Amniotic stem cell (primary cell): ENCODE measurements at places on chromosomes 4 and X.

GRCh38 chr4:78005086-78005485, 52.0 kb upstream of the FRAS1 start:
- no peak for DNase-seq

DNA sequence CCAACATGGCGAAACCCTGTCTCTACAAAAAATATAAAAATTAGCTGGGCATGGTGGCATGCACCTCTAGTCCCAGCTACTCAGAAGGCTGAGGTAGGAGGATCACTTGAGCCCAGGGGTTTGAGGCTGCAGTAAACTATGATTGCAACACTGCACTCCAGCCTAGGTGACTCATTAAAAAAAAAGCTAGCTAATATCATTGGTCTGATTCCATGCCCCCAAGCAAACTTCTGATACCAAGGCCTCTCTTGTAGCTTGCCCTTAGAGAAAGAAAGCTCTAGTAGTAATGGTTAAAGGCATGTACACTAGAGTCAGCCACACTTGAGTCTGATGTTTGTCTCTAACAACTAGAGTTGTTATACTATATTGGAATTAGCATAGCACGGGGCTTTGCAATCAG, 32.6 kb upstream of the PHF8 start:
- no peak for DNase-seq

DNA sequence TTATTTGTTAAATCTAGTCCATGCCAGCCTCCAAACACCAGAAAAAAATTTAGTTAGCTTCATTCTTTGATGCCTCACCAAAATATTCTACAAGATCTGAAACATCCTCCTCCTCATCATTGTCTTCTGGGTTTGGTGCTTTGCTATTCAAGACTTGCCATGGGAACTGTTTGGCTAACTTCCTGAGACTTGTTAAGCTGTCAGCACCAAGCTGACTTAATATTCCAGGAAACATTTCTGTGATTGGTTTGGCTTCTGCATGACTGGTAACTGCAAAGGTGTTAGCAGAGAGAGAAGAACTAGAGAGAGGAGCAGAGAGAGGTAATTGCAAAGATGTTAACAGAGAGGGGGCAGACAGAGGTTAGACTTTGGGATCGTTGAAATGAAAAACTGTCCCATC, 101.3 kb downstream of the PALLD start:
- DNase-seq: no peak

- no peak for DNase-seq
These were observed 29.5 kb upstream of the IL3RA start for GRCh38 chrX:1306909-1307625.

DNA sequence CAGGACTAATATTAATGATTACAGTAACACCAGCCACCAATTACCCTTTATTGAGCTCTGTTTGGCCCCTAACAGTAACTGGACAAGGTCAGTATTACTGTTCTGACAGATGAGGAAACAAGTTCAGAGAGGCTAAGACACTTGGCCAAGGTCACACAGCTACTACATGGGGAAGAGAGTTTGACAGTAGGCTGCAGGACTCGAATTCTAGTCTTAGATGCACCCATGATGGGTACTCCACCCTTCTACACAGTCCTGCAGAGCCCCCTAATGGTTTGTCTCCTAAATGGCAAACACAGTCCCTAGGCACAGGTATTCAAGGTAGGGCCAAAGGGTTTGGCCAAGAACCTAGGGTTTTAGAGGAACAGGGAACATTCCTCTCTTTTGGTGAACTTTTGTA, 93.9 kb downstream of the NSUN7 start:
- no peak for DNase-seq

GRCh38 chr4:68617003-68617698, 41.0 kb upstream of the UGT2B17 start:
- no peak for DNase-seq

DNA sequence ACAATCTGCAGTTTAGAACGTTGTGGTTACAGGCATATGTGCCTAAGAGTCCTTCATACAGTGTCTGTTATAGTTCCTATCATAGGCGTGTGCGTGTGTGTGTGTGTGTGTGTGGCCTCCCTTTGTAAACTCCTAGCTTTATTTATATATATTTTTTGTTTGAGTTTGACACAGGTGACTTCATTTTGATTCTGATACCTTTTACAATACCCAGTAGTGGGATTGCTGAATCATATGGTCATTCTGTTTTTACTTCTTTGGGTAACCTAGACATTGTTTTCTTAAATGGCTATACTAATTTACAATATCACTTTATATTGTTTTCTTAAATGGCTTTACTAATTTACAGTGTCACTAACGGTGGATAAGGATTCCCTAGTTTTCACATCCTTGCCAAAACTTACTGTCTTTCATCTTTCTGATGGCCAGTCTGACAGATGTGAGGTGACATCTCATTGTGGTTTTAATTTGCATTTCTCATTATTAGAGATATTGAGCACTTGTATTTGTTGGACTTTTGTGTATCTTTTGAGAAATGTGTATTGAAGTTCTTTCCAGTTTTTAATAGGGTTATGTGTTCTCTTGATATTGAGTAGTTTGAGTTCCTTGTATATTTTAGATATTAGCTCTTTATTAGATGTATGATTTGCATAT, 211.1 kb upstream of the NUDT6 start:
- no peak for DNase-seq

DNA sequence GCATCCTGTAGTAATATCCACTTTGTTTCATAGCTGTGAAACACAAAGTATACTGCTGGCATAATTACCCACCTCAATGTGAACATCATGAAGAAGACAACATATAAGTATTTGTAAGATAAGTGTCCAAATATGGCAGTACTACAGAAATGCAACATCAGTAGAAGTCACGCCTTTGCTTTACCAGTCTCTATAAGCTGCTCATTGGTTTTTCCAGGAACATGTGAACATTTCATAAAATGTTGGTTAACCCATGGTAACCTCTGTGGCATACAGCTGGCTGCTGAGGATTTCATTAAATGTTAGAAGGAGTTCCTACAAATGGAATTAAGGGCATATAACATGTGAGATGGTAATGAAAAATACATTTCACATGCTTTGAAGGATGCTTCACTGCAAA, 77.6 kb downstream of the PPP3CA start:
- no peak for DNase-seq

GRCh38 chr4:180589575-180589974, 1653.6 kb upstream of the TENM3 start:
- DNase-seq: no peak

DNA sequence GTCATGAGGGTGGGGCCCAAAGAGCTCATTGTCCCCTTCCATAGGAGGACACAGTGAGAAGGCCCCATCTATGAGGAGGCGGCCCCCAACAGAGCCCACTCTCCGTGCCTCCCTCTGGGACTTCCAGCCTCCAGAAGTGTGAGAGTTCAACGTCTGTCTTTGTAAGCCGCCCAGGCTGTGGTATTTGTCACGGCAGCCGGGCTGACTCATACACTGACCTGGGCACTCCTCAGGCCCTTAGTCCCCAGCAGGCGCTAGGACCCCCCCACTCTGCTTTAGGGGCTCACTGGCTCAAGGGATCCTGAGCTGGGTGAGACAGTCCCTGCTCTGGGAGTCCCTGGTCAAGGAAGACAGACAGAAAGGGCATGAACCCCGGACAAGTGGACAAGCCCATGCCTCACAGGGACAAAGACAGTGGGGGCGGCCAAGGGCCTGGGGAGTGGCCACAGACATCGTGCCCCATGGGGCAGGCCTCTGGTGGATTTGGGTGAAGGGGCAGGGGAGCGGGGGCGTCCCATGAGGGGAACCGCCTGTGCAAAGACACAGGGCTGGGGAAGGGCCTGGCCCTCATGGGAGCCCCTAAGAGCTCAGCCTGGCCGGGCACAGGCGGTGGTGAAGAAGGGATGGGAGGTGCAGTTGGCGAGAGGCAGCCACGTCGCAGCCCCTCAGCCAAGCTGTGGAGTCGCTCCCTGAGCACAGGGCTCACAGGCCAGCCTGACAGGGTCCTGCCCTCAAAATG, 21.5 kb downstream of the ABLIM2 start:
- DNase-seq: no peak

DNA sequence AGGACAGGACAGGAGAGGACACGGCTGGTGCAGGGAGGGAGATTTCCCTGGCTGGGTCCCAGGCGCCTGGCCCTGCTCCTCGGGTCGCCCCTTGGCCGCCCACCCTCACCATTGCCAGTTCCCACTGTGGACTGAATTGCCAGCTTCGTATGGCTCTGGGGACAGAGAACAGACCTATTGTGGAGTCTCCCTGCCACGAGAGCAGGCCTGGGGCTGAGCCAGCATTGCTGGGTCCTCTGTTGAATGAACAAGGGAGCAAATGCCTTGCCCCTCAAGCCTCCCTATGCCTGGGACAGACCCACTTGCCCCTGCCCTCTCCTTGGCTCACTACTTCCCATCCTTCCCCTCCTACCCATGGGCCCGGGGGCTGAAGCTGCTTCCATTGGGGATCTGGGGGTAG, 4.3 kb downstream of the PLXNA3 start:
- DNase-seq: no peak

GRCh38 chr4:5416637-5417036, 291.7 kb downstream of the EVC2 start:
- DNase-seq: no peak

DNA sequence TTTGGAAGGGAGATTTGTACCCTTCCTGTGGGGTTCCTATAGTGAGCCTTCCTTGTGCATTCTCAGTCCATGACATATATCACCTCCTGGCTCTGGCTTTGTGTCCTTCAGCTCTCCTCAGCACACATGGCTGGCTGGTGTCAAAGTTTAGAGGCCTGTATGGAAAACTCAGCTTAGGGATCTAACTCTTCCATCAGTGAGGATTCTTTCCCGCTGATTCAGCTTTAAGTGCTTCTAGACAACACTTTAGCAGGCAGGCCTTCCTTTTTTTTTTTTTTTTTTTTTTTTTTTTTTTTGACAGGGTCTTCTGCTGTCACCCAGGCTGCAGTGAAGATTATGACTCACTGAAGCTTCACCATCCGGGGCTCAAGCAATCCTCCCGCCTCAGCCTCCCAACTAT, 84.2 kb downstream of the NPNT start:
- DNase-seq: no peak
